ENCODE measurements at places on chromosomes 11 and 22. TPM values are rescaled to one million over a fixed set of nuclear protein-coding genes. Genes with fewer than 3 reads are reported as not detected.
A peak's percentile ranks its signal among the peaks of the same experiment; 100 is the strongest.

DNA sequence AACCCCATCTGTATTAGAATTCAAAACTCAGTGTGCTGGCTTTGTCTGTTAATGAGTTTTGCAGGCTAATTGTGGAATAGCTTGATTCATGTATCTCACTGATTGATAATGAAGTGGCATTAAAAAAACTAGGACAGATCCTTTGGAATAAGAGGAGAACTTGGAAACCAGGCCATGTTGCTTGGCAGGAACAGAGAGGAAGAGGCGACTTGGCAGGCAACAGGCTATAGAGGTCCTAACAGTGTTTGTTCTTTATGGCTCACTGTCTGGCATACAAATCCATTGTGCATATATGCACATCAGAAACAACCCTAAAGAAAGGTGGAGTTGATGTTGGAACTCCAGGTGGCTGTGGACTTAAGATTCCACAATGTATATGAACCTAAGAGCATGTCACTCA, 17.4 kb upstream of the OR9I1 start:
- DNase-seq = no peak

- DNase-seq = peak; percentile 2
Observed at GRCh38 chr22:39908737-39909136, 7.9 kb downstream of the GRAP2 start.

DNA sequence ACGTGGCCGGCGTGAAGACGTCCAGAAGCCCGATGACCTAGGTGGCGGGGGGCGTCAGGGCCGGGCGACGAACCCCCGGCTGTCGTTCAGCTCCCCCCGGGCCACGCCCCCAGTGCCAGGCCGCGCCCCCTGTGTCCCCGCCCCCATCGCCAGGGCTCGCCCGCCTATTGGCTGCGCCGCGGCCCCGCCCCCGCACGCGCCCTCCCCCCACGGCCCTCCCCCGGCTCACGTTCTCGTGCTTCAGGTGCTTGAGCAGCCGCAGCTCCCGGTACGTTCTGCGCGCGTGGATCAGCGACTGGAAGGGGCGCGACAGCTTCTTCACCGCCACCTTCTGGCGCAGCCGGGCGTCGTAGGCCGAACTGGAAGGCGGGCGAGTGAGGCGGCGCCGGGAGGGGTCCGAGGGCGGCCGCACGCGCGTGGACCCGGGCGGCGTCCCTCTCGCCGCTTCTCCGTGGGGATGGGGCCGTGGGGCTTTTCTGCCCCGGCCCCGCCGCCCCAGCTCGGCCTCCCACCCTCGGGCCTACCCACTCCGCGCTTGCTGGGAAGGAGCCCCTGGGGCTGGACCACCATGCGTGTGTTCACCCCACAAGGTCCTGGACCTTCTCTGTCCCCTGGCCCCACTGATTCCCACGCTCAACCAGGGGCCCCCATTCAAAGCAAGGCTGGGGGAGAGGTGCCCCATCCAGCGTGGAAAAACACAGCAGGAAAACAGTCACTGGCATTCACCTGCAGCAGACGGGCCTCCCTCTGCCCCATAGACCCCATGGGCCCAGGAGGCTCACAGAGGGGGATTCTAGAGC, 2.4 kb downstream of the MAPK11 start:
- DNase-seq = no peak

- DNase-seq = peak; percentile 77
Observed at GRCh38 chr11:29260939-29261705, 755.7 kb downstream of the KCNA4 start.

DNA sequence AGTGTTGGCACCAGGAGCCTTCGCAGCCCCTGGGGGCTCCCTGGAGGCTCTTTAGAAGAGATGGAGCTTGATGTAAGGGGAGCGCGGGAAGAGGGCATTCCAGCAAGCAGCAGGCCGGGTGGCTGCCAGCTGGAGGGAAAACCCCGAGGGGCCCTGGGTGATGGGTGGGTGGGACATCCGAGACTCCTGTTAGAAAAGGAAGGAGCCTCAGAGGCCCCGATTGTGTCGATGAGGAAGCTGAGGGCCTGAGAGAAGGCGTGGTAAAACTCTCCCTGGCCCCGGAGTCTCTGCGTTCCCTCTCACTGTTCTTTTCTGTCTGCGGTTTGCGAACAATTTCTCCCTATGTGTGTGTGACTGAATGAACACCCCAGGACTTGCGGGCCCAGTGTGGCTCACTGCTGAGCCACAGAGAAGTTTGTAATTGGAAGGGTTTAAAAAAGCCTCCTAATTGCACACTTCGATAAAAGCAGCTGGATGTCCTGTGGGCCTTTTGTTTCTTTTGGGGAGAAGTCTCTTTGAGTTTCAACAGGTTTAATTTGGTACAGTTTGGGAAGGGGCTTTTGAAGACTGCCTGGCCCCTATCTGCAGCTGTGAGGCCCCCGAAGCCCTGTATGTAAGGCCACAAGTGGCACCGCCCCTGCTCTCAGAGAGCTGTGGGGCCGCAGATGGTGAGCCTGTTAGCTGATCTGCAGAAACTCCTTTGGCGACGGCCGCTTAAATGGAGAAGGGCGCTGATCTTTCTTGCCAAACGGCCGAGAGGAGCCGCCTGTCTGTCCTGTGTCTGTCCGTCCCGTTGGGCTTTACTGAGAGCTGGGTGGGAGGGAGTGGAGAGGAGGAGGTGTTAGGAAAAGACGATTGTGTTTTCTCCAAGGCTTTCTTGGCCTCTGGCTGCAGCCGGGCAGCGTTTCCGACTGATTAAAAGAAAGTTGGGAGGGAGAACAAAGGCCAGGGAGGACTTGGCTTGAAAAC, 2.0 kb downstream of the FBLN1 start:
- peak; percentile 47 for DNase-seq

DNA sequence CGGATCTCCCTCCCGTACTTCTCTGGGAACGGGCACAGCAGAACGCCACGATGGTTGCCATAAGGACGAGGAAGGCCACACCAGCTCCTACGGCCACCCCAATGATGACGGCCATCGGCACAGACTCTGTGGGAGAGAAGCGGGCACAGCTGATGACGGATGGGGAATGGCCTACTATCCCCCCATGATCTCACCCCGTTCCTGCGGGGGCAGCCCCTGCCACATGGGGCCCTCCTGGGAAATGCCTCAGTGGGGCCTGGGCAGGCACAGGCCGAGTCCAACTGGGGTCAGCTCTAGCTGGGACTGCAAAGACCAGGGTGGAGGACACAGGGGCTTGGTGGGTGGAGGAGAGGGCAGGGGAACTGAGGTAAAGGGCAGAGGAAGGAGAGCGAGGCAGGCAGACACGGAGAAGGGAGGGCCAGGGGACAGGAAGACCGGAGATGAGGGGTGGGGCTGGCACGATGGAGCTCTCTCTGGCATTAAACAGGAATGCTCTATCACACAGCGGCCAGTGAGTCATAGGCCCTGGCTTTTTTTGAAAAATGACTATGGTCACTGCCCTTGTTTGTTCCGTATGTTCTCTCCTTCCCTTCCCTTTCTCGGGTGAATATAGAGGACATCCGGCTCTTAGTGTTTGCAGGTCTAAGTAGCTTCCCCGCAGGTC, 76.0 kb downstream of the ST3GAL4 start:
- peak; percentile 86 for DNase-seq

DNA sequence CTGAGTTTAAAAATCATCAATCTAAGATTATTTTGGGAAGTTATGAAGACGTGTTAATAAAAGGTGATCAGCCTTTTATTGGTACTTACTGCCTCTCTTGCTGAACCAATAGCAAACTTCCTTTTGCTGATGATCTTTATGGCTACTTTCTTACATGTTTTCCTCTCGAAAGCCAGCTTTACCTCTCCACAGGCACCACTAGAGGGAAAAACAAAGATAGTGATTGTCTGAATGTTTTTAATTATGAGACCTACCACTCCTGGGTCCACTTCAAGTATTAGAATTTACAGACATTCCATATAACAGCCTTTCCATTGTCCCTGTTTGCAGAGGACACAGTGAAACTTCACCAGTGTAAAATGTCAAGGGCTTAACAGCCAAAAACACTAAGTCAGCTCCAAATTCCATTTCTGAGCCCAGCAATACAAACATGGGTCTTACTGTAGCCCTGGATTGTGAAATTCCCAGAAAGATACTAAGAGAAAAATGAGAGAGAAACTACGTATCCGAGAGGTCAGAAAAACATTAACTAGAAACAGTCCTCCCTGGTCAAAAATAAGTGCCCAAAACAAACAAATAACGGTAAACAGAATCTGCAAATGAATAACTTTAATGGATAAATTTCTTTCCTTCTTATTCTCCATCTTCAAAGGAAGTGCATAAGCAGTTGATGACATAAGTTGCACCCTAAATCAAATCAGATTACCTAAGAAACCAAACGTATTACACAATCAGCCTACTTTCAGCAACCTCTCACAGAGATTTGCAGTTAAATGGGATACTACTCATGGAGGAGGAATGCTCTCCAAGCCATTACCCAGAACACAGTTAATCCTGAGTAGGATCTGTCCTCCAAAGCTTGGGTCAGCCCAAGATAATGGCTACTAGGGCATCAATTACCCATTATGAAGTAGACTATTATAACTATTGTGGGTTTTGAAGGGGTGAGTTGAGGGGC, 29.5 kb downstream of the CHEK2 start:
- DNase-seq = peak; percentile 80

- DNase-seq = peak; percentile 89
Observed at GRCh38 chr11:78080818-78081495, 1.3 kb upstream of the NDUFC2 start.

UBQLN3 gene
- not detected for total RNA-seq

TENM4 gene
- total RNA-seq = 0.19 TPM

FZD4 gene
- total RNA-seq = 2.8 TPM

CRYBA4 gene
- not detected for total RNA-seq

ST14 gene
- total RNA-seq = 0.10 TPM

Measured in A172 (cell line).